Heart left ventricle (tissue), 16 donors: ENCODE measurements at places on chromosomes 12 and 14. TPM values are rescaled to one million over a fixed set of nuclear protein-coding genes. Genes with fewer than 3 reads are reported as not detected.

Gene GLIPR1L1
- total RNA-seq, result not detected

GRCh38 chr12:19138551-19138950, 9.0 kb downstream of the PLEKHA5 start:
- no peak for DNase-seq

DNA sequence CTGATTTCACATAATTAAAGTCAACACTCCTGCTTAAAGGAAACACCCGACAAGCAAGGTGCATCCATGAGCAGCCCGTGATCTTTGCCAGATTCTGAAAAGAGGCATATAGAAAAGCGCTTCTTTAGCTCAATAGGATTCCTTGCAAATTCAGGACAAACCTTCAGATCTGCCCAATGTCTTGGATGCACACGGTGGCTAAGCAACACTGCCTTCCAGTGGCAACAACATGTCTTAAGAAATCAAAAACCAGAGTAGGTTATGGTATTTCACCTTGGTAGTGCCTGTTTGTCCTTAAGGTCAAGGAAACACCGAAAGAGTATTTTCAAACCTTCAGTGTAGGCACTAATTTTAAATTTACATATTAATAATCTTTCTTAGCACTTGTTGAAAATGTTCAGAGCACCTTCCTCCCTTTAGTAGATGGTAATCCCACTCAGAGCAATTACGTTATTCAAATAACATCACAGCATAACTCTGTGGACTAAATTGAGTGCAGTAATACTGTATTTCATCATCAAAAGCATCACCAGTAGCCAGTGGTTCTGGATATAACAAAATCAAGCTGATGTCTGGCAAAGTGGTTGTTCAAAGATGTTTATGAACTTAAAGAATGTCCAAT, 58.0 kb upstream of the CDKN3 start:
- no peak for DNase-seq

GRCh38 chr12:11576104-11576503, 73.4 kb upstream of the ETV6 start:
- no peak for DNase-seq

- DNase-seq, result peak; percentile 32
Measured at GRCh38 chr14:69152181-69152901, 578 bp downstream of the DCAF5 start.

DNA sequence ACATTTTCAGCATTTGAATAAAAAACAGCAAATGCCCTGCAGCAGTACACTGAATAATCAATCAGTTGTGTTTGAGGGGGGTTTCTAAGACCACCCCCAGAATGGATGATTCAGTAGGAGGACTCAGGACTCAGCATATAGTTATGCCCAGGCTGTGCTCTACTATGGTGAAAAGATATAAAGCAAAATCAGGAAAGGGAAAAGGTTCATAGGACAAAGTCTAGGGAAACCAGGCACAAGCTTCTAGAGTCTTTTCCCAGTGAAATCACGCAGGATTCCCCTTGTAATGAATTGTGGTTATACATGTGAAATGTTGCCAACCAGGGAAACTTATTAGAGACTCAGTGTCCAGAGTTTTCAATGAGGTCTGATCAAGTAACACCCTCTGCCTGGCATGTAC, 25.0 kb upstream of the SLC17A8 start:
- no peak for DNase-seq

Gene USP44
- total RNA-seq, result 1.2 TPM

GRCh38 chr12:26979733-26980132, 34.5 kb downstream of the TM7SF3 start:
- no peak for DNase-seq

Gene STAC3
- 0.47 TPM for total RNA-seq

GRCh38 chr12:64082116-64082515, 140.0 kb downstream of the KICS2 start:
- DNase-seq, result no peak

DNA sequence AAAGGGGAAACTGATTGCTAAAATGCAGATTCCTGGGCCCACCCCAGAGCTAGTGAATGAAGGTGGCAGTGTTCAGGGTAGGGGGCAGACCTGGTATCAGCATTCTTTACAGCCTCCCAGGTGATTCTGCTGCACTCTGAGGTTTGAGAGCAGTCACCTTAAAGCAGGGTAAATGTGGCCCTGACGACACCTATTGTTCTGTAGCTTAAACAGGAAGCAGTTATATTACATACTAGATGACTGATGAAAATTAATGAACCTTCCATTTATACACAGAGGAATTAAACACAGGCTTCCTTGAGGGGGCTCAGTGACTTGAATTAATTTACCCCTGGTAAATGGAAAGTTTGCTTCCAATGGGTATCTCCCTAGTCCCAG, 25.3 kb downstream of the NUAK1 start:
- DNase-seq, result no peak

DNA sequence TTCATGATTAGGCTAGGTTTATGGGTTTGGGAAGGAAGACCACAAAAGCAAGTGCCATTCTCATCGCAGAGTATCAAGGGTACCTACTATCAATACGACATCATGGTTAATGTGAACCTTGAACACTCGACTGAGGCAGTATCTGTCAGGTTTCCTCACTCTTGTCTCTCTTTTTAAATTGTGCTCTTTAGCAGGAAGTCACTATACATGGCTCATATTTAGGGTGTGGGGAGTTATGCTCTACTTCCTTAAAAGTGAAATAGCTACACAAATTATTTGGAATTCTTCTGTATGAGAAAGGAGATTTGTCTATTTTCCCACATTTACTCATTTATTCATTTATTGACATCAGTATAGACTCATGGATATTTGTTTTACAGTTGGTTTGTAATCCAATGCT, 5.9 kb upstream of the CLEC4E start:
- no peak for DNase-seq

DNA sequence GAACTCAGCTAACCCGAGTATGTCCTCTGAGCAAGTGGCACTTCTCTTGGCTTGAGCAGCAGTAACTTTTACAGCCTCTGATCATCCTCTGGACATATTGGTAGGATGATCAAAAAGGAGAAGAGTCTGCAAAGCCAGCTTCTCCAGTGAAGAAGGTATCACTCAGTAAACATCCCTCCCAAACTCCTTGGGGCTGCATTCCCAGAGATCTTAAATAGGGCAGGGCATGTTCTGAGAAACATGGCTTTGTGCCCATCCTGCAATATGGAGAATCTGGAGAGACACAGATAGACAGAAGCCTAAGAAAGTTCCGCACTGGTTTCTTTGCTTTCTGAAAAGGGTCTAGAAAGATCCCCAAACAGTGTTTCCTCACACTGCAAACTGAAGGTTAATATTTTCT, 65.4 kb downstream of the RBM19 start:
- DNase-seq, result no peak

- no peak for DNase-seq
Measured at GRCh38 chr14:79333198-79333546, 878.1 kb downstream of the DIO2 start.

Gene LTA4H
- total RNA-seq, result 53.7 TPM

- no peak for DNase-seq
Measured at GRCh38 chr12:107027636-107028053, 40.7 kb upstream of the MTERF2 start.

- no peak for DNase-seq
Measured at GRCh38 chr14:54488318-54488645, 498 bp downstream of the GMFB start.

GRCh38 chr14:35380794-35381193, 23.8 kb downstream of the NFKBIA start:
- no peak for DNase-seq

Gene CLEC4D
- not detected for total RNA-seq

- no peak for DNase-seq
Measured at GRCh38 chr12:115872919-115873357, 404.6 kb downstream of the MED13L start.

- DNase-seq, result no peak
Measured at GRCh38 chr14:87233806-87234384, 759.1 kb downstream of the GALC start.

- no peak for DNase-seq
Measured at GRCh38 chr12:9156119-9156518, 40.4 kb upstream of the A2M start.

DNA sequence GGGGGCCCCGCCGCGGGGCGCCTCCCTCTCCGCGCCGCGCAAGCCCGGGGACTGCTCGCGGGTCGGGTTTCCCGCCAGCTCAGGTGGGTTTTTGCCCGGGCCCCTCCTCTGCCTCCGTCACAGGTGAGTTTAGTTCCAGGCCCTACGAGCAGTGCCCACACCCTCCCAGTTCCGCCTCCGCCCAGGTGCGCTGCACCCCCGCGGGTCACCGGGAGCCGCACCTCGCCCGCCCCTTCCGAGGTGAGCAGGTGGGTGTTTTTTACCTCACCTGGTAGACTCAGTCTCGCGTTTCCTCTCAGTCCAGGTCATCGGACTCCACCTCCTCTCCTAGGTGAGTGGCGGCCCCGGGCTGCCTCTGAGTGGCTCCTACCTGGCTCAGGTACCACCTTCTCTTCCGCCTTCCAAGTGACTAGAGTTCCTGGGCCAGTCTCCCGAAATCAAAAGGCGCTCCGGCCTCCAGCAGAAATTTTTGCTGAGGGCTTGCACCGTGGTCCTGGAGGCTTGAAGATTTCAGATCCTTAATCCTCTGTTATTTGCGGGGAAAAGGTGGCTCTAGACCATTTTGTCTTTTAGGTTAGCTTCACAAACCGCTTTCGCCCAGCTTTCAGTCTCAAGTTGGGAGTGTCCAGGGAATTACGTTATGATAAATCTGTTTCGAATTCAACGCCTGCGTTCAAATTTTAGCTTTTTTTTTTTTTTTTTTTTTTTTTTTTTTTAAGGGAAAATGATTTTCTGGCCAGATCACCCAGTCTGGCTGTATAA, at the start of gene TMEM30B:
Gene TMEM30B (minus strand): TSS at position 153 of the 762 bp plus-strand sequence. CDS start 191 bp downstream, outside the sequence.
- no peak for DNase-seq

DNA sequence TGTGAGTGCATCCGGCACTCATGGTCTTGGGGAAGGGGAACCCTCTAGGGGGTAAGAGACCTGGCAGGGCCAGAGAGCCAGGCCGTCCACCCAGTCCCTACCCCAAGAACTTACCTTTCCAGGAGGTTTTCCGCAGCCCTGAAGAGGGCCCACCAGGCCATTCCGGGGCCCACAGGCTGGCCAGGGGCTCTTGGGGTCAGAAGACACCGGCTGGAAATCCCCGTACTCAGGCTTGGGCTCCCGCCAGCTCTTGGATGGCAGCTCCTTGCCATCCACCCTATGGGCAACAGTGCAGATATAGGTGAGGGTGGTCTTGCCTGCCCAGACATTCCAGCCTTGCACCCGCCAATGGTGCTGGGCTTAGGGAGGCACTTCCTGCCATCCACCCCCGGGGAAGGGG, 34.6 kb downstream of the NCKAP5L start:
- no peak for DNase-seq

DNA sequence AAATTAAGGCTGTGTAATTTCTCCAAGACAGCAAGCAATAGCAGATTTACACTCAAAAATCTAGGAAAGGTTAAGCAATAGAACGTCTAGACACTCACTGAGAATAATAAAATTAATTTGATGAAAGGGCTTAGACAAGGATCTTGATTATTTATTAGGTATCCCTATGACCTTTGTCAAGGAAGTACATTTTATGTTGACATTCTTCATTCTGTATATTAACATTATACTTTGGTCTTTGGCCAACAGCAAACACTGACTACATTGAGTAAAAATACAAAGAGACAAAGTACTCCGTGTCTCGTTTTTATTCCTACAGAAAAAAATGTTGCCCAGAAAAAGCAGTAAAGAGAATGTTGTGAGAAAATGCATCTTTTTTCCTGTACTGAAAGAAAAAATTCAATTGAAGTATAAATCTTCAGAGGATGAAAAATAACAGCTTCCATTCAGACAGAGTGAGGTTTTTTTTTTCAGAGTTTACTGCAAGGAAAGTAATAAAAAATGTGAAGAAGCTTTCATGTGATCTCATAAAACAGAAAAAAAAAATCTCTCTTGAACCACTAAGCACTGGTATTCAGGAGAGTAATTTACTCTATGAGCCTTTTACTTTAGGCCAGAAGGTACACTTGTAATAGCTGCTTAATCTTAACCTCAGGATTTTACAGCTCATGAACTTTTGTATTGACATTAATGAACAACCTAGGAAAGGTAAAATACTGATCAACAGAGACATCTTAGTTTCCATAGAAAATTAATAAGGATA, 605.0 kb downstream of the FSCB start:
- no peak for DNase-seq

Gene TEX52
- not detected for total RNA-seq

GRCh38 chr14:50311337-50311971, 575 bp downstream of the L2HGDH start:
- no peak for DNase-seq

DNA sequence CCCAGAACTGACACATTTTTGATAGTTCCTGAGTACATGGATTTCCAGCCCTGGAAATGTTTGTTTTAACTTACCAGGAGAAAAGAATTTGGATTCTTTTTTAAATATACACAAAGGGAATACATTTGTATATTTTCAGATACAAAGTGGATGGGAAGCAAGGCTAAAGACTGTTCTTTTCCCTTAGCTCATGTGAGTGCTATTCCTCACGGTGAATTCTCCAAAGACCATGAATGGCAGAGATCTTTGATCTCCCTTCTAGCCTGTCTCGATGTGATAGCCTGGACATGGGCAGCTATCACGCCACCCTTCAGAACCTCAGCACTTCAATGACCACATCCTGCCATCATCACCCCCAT, 91.3 kb downstream of the DPF3 start:
- no peak for DNase-seq

Gene DGKA
- 7.8 TPM for total RNA-seq

- DNase-seq, result peak; percentile 85
Measured at GRCh38 chr14:77027538-77028383, 747 bp downstream of the IRF2BPL start.

DNA sequence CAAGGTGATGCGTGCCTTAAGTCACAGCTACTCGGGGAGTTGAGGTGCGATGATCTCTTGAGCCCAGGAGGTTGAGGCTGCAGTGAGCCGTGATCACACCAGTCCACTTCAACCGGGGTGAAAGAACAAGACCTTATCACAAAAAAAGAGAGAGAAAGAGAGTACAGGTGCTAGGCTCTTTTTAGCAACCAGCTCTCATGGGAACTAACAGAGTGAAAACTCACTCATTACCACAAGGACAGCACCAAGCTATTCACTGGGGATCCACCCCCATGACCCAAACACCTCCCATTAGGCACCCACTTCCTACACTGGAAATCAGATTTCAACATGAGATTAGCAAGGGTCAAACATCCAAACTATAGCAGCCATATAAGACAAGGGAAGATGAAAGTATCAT, 164.2 kb downstream of the NDUFA12 start:
- DNase-seq, result no peak

DNA sequence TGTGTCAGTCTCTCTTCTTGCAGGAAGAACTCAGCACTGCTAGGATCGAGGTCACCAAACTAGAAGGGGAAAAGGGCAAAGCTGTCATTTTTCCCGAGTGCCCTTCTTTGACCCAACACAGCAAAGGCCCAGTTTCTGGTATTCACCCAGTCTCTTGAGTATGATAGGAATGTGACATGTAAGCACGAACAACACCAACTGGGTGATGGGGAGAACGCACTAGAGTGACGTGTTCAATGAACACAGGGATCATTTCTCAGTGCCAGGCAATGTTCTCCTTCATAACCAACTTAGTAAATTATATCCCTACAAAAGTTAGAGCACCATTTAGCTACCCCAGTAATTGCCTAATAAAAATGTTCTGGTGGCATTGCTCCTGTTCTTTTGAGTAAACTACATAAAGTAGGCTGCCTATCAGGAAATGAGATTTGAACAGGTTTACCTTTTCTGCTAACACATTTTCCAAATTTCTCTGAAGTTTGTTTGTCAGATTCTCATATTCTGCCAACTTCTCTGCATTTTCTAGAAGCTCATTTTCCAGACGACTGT, 64.5 kb downstream of the NIN start:
- no peak for DNase-seq

Gene TAS2R9
- not detected for total RNA-seq

GRCh38 chr12:3437986-3438385, 53.0 kb upstream of the PRMT8 start:
- DNase-seq, result no peak

GRCh38 chr14:83419420-83419819, 1885.8 kb upstream of the SEL1L start:
- DNase-seq, result no peak
